Skin of body (tissue), 3 donors: ENCODE measurements at places on chromosomes 16 and 17.

GRCh38 chr17:8063761-8064534 is 23.6 kb downstream of the ALOX12B start:
- no peak for DNase-seq

- DNase-seq: no peak
These were observed 454.8 kb upstream of the SOX9 start for GRCh38 chr17:71666047-71666446.

GRCh38 chr16:23031508-23032098 is 117.6 kb downstream of the USP31 start:
- no peak for DNase-seq

DNA sequence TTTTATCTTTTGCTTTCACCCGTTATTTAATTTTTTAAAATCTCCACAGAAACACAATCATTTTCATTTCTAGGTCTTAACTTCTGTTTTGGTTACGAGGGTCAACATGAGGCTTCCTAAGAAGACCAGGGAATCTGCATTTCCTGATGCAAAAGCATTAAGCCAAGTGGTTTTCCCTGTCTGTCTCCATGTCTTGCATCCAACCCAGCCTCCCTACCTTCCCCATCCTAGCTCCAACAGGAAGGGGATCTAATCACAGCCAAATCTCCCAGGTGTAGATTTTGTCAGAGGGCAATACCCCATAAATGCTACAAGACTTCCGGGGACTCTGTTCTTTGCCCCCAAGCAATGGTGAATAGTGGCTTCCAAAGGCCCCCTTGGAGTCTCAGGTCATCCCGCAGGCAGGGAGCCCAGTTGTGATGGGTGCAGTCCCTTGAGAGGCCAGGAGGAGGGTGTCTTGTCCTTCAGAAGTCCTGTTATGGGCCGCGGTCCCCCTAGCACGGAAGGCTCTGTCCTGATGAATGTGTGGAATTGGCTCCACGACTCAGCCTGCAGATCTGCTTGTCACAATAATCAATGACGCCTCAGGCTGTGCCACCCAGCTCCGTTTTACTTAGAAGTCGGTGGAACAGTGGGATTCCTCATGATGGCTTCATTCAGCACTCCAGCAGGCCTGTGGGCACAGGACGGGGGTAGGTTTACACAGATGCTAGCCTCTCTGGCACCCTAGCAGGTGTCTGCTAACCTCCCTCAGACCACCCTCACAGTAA is 141.1 kb downstream of the RGS9 start:
- peak; percentile 39 for DNase-seq

DNA sequence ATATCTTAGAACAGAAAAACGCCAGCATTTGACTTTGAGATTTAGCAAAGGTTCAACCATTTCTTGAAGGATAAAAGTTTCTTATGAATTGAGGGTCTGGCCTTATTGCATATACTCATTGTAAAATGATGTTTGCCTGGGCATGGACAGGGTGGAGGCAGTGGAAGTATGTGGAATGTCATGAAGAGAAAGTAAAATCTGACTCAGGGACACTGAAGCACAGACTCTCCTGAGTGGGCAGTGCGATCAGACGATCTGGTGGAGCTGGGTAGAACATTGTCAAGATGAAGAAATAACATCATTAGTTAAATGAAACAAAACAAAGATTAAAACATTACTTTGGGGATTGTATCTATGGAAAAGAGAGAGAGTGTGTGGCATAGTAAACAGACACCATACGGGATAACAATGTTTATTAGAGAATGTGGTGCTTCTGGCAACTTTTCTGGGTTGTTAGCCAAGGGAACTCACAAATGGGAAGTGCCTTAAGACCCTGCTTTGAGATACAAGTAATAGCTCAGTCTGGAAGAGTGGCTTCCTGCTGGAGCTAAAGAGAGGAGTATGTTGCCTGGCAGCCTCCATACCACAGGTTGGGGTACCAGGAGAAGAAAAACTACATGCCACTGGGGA is 4.4 kb downstream of the MAP3K3 start:
- DNase-seq: no peak

DNA sequence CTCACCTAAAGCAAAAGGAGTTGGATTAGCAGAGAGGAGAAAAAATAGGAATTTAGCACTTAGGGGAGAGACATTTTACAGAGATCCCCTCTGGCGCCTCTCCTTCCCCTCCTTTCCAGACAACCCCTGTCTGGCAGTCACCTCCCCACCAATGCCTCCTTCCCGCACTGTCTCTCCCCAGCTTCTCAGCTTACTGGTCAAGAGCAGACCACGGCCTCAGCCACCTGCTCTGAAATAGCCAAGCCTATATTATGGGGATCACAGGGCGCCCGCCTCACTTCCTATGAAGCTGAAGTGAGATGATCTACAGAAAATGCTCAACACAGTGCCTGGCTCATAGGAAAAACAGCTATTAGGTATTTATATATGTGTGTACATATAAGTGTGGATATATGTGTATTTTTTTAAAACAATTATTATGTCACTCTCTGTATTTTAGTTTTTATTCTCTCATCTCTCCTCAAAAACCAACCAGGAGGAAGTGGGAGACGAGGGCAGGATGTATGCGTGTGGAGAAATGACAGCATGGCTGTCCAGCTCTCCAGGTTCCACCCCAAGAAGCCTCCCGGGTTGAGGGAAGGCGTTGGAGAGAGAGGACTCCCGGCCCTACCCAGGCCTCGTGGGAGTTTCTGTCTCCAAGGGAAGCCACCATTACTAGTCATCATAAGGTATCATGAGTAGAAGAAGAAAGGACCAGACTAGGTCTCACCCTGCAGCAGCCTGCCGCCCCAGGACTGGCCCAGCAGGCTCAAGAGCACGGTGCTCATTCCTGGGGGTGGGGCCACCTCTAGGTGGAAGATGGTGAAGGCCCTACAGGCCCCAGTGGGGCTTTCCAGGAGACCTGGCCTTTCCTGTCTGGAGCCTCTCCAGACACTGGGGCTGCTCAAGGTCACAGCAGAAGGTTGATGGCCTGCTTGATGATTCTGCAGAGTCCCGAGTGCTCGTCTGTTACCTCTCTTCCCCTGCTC is 27.2 kb downstream of the MAP3K14 start:
- no peak for DNase-seq

GRCh38 chr16:3789375-3790099 is 72.2 kb upstream of the TRAP1 start:
- no peak for DNase-seq

GRCh38 chr17:51461578-51462004 is 201.2 kb downstream of the UTP18 start:
- DNase-seq: no peak

- no peak for DNase-seq
These were observed 33.7 kb downstream of the TEKT3 start for GRCh38 chr17:15307710-15308111.

DNA sequence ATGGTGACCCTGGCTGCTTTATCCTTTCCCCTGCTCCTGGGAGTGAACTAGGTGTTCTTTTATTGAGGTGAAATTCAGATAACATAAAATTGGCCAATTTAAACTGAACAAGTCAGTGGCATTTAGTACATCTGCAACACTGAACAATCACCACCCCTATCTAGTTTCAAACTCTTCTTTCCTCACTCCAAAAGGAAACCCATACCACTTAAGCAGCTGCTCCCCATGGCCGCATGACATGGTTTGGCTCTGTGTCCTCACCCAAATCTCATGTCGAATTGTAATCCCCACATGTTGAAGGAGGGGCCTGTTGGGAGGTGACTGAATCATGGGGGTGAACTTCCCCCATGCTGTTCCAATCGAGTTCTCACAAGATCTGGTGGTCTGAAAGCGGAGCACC is 154.1 kb downstream of the STX8 start:
- DNase-seq: no peak

GRCh38 chr16:68367030-68367429 is 56.2 kb downstream of the PRMT7 start:
- no peak for DNase-seq

DNA sequence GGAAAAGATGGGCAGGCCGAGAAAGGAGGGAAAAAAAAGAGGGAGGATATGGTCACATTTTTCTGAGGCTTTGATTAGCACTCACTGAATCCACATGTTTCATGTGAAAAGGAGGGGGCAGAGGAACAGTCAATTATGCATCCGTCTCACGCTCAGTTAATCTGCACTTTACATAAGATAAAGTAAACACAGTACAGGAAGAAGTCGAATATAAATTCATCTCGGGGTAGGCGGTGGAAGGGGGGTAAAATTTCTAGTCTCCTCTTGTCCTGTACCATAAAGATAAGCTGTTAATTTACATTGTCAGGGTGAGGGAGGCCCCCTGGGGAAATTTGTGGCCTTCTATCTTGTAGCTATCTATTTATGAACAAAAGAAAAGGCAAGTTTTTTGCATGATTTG is 73.1 kb upstream of the CES5A start:
- DNase-seq: no peak

DNA sequence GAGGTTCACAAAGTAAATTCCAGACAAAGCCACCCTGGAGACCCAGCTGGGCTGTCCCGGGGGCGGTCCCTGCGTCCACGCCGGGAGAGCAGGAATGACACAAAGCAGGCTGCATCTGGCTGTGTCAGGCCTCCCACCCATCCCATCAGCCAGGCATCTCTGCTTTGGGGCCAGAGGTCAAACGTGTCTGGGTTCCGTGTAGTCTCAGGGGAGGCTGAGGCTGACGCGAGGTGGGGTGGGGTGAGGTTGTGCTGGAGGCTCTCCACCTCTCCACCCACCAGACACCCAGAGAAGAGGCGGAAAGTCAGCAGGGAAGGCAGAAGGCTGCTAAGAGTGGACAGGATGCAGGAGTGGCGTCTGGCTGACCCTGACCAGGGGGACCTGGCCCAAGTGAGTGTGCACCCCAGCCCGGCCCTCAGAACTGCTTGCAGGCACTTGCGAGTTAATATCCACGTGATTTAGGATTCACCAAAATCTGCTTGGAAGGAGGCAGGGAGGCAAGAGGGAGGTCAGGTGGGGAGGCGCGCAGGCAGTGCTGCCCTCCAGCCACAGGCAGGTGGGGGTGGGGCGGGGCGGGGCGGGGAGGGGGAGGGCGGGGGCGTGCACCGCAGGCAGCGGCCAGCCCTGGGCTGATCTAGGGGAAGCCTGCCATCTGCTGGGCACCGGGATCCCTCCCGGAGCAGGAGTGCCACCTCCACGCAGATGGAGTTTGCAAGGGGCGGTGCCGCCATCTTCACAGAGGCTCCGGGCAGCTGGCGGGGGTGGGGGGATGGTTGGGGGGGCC is 44.3 kb downstream of the TBC1D16 start:
- DNase-seq: peak; percentile 28

DNA sequence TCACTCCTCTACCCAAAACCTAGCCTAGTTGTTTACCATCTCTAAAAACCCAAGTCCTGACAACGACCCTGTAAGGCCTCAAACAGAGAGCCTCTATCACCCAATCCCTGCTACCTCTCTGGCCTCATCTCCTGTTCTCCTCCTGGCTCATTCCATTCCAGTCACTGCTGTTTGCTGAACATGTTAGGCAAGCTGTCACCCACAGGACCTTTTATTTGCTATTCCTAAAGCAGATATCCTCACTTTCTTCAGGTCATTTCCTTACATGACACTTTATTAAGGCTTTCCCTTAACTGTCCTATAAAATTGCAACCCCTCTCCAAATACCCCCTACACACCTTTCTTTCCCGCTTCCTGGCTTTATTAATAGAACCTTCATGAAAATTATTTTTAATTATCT is 85.1 kb downstream of the KANSL1 start:
- no peak for DNase-seq

- DNase-seq: no peak
These were observed 9.3 kb downstream of the NUBP1 start for GRCh38 chr16:10752843-10753523.

GRCh38 chr17:6078458-6078871 is 8.3 kb downstream of the WSCD1 start:
- DNase-seq: no peak

- peak; percentile 32 for DNase-seq
These were observed 1.5 kb downstream of the SLC38A8 start for GRCh38 chr16:84040823-84041820.
